NAMALWA (cell line): ENCODE measurements at places on chromosomes 5 and 9.

- DNase-seq: no peak
Observed at GRCh38 chr5:67190410-67190809, 6.2 kb downstream of the CD180 start.

- no peak for DNase-seq
Observed at GRCh38 chr5:142896325-142897007, 126.3 kb downstream of the ARHGAP26 start.

- DNase-seq: peak; percentile 61
Observed at GRCh38 chr5:81971111-81971711, 612 bp upstream of the ATG10 start.

- no peak for DNase-seq
Observed at GRCh38 chr9:84731696-84732095, 62.2 kb downstream of the NTRK2 start.

- DNase-seq: no peak
Observed at GRCh38 chr5:57437976-57438805, 44.4 kb downstream of the ACTBL2 start.

DNA sequence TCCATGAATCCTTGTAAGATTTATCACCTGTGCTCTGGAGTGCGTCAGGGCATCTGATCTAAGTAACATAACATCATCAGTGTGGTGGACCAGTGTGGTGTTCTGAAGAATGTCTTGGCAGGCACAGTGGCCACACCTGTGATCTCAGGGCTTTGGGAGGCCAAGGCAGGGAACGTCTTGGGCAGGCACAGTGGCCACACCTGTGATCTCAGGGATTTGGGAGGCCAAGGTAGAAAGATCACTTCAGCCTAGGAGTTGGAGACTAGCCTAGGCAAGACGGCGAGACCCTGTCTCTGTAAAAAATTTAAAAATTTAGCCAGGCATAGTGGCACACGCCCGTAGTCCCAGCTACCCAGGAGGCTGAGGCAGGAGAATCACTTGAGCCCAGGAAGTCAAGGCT, 185.5 kb downstream of the CACNA1B start:
- DNase-seq: no peak
